K562 (cell line): ENCODE measurements at places on chromosomes 6 and 20. TPM values are rescaled to one million over a fixed set of nuclear protein-coding genes. Genes with fewer than 3 reads are reported as not detected.

The BMP7 gene
- total RNA-seq: 0.13 and 0.18 TPM in 2 replicates

The TP53TG5 gene
- 0.20 TPM in 1 of 2 replicates, not detected in the other for total RNA-seq

GRCh38 chr20:6339176-6339575 is 216.3 kb upstream of the FERMT1 start:
- DNase-seq: no peak

The AVP gene
- not detected in 2 replicates for total RNA-seq

- DNase-seq: no peak
These were observed 31.1 kb upstream of the SMAP1 start for GRCh38 chr6:70636596-70636995.
